Thyroid gland (tissue), 4 donors: ENCODE measurements at places on chromosomes 2 and 18. TPM values are rescaled to one million over a fixed set of nuclear protein-coding genes. Genes with fewer than 3 reads are reported as not detected.

LCT gene
- not detected for total RNA-seq

RGPD3 gene
- total RNA-seq, result 0.63 TPM

SKOR2 gene
- not detected for total RNA-seq

MYL12A gene
- 343 TPM for total RNA-seq

GCG gene
- total RNA-seq, result not detected

GKN2 gene
- total RNA-seq, result not detected

FOXD4L1 gene
- not detected for total RNA-seq

TOGARAM2 gene
- under 0.01 TPM for total RNA-seq

DSG4 gene
- not detected for total RNA-seq

ACTR1B gene
- total RNA-seq, result 87.7 TPM

LHCGR gene
- 0.59 TPM for total RNA-seq

MYO7B gene
- not detected for total RNA-seq

GALM gene
- total RNA-seq, result 29.6 TPM

DNA sequence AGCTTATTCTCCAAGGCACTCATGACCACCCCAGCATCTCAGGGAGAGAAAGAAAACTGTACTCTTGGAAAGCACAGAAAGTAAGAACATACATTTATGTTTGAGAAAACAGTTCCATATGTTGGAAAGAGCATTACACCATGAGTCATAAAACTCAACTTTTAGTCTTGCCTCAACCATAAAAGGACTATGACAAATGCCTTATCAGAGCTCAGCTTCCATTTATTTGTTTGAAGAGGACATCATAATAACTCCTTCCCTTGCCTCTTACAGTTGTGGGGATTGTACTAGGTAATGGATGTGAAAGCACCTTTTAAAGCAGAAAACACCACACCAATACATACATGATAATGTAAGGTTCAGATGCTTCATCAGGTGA lies 370.8 kb downstream of the LNPK start:
- no peaks in the 10 kb centered on the region for H3K27me3 ChIP-seq
- H3K4me3 ChIP-seq, result no peak overlapping the region
- H3K27ac ChIP-seq, result no peak overlapping the region
- H3K36me3 ChIP-seq, result no peaks in the 10 kb centered on the region
- H3K4me1 ChIP-seq, result peaks cover 4% of the 10 kb centered on the region

DNA sequence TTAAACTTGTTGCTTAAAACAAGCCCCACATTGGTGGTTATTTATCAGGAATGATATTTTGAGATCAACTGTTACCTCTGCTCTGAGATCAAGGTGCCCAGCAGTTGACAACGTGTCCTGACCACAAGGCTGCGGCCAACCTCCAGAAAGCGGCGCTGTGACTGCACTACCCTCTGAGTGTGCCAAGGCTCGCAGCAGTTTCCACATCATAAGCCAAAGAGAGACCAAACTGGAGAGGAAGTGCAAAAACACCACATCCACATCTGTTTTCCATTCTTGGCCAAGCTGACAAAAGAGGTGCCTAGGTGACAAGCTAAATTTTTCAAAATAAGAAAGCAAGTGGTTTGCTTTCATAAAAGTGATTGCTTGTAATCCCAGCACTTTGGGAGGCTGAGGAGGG lies 410.8 kb upstream of the POU3F3 start:
- no peak overlapping the region for H3K4me3 ChIP-seq
- no peaks in the 10 kb centered on the region for H3K4me1 ChIP-seq
- no peaks in the 10 kb centered on the region for H3K27me3 ChIP-seq
- H3K36me3 ChIP-seq, result no peaks in the 10 kb centered on the region
- H3K27ac ChIP-seq, result no peak overlapping the region

GRCh38 chr2:125652280-125652679 lies 1003.7 kb upstream of the GYPC start:
- DNase-seq, result no peak
- no peaks in the 10 kb centered on the region for H3K27me3 ChIP-seq
- no peaks in the 10 kb centered on the region for H3K36me3 ChIP-seq
- H3K4me3 ChIP-seq, result no peak overlapping the region
- no peak overlapping the region for H3K27ac ChIP-seq

DNA sequence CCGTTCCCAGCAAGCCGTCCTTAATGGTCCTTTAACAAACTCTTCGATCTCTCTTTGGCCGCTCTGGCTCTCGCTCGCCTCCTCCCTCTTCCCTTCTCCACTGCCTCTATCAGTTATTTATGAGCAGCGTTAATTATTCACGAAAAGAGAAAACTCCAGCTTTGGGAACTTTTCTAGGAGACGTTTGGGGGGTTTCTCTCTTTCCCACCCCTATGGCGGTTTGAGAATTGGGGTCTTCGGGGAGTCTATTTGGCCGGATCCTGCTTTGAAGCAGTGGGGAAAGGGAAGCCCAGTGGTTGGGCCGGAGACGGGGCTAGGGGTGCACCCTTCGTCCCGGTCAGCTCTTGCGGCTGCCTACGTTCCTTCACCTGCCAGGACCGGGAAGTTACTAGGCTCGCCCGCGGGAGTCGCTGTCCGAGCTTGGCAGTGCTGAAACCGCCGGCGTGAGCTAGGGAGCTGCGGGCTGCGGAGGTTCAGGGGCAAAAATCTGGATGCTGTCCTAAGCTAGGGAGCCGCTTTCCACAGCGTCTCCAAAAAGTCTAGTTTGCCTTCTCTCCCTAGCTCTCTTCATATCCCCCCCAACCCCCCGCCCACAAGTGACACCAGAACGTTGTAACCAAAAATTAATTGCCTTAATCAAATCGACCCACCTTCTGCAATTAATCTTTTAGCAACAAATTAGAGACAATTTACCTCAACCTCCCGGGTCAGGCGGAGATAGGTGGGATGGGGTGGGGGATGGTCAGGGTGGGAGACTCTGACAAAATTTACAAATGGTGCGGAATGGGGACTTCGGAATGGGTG lies 8.9 kb upstream of the SKOR2 start:
- H3K36me3 ChIP-seq, result no peaks in the 10 kb centered on the region
- peak; percentile 45 for DNase-seq
- H3K27ac ChIP-seq, result no peak overlapping the region
- H3K4me1 ChIP-seq, result peaks cover 15% of the 10 kb centered on the region
- peaks cover 48% of the 10 kb centered on the region for H3K27me3 ChIP-seq

GRCh38 chr2:181420259-181421130 lies 36.7 kb upstream of the ITGA4 start:
- H3K4me3 ChIP-seq, result no peak overlapping the region
- H3K36me3 ChIP-seq, result no peaks in the 10 kb centered on the region
- no peaks in the 10 kb centered on the region for H3K27me3 ChIP-seq
- no peak overlapping the region for H3K27ac ChIP-seq

DNA sequence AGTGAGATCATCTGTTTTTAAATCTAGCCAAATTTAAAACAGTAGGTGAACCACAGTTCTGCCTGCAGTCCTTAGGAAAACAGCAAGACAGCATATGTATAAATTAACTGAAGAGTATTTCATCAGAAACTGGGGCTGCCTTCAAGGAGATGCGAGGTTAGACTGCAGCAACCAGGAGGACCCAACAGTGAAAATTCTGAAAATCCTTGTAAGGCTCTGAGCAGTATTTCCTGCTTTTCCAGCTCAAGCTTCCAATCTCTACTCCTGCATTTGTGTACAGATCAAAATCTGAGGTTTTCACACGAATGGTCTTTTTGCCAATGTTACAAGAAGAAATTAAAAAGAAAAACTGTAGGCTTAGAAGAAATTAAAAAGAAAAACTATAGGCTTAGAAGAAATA lies 43.7 kb downstream of the CERKL start:
- no peaks in the 10 kb centered on the region for H3K36me3 ChIP-seq
- H3K4me3 ChIP-seq, result no peak overlapping the region
- DNase-seq, result no peak

DNA sequence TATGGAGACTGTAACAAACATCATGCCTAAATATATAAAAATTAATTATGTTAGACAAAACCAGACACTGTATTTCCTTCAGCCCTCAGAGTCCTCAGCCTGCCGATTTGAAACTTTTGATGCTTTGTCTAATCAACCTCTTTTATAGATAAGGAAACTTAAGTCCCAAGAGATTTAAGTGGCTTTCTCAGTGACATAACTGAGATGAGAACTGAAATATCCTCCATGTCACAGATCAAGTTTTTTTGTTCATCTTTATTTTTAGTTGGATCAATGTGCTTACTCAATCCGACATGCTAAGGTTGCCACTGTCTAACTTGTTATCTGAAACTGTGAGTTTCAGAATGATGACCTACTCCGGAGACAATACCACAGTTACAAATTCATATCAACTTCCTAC lies 72.3 kb downstream of the BARD1 start:
- DNase-seq, result no peak
- no peak overlapping the region for H3K4me3 ChIP-seq
- no peak overlapping the region for H3K27ac ChIP-seq
- no peaks in the 10 kb centered on the region for H3K27me3 ChIP-seq
- H3K36me3 ChIP-seq, result peaks cover 4% of the 10 kb centered on the region

GRCh38 chr2:85887566-85888019 lies 1.2 kb downstream of the ST3GAL5 start:
- H3K27me3 ChIP-seq, result no peaks in the 10 kb centered on the region
- DNase-seq, result peak; percentile 75
- peak overlapping the region; percentile 88 for H3K27ac ChIP-seq
- H3K36me3 ChIP-seq, result no peaks in the 10 kb centered on the region
- H3K4me1 ChIP-seq, result peaks cover 69% of the 10 kb centered on the region
- peak overlapping the region; percentile 51 for H3K4me3 ChIP-seq

DNA sequence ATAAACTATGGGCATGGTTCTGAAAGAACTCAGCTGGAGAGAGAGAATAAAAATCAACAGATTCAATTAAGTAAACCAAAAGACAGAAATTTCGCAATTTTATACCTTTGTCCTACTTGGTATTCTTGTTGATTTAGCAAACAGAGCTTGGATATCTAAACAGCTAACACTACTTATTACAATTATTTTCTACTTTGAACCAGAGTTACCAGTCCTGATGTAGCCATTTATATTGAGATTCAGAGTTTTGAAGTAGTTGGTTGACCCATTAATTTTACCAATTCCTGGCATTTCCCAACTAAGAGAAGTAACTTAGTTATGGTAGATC lies 48.9 kb downstream of the ASXL2 start:
- no peak overlapping the region for H3K4me3 ChIP-seq
- H3K4me1 ChIP-seq, result peaks cover 10% of the 10 kb centered on the region
- peak overlapping the region; percentile 73 for H3K27ac ChIP-seq

DNA sequence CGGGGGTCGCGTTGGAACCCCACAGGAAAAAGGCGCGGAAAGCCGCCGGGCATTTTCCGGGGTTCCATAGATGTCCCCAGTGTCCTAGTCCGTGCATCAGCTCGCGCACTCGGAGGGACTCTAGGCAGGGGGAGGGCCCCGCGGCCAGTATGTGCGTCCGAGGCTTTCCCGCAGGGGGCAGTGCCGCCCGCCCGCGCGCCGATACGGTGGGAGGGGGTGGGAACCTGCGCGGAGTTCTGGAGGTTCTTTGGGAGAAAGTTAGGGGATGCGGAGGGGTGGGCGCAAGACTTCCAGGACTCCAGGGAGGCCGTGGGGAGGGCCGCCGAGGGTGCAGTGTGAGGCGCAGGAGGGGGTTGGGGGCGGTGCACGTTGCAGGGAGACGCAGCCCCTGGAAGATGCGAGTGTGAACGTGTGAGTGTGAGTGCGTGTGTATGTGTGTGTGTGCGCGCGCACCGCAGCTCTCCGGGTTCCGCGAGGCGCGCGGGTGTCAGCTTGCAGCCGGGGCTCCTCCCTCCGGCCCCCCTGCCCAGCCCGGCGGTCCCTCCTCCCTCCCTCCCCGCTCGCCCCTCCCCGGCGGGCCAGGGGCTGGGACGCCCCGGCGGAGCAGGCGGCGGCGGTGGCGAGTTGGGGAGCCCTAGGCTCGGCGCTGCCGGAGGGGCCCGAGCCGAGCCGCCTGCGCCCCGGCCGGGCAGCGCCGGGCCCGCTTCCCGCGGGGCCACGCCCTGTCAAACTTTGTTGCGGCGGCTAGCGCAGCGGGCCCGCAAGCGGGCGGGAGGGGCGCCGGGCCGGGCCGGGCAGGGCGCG lies at the start of gene TCF7L1:
TSS of gene TCF7L1 (plus strand) at position 559 of the 804 bp plus-strand sequence. CDS start 293 bp downstream, outside the sequence.
- peak within 1 kb of the TSS; percentile 88 for H3K4me3 ChIP-seq
- DNase-seq, result peak; percentile 92
- no peaks in the 10 kb centered on the region for H3K36me3 ChIP-seq
- peaks cover 39% of the 10 kb centered on the region for H3K4me1 ChIP-seq
- H3K27me3 ChIP-seq, result no peaks in the 10 kb centered on the region
- H3K27ac ChIP-seq, result peak within 1 kb of the TSS; percentile 80

DNA sequence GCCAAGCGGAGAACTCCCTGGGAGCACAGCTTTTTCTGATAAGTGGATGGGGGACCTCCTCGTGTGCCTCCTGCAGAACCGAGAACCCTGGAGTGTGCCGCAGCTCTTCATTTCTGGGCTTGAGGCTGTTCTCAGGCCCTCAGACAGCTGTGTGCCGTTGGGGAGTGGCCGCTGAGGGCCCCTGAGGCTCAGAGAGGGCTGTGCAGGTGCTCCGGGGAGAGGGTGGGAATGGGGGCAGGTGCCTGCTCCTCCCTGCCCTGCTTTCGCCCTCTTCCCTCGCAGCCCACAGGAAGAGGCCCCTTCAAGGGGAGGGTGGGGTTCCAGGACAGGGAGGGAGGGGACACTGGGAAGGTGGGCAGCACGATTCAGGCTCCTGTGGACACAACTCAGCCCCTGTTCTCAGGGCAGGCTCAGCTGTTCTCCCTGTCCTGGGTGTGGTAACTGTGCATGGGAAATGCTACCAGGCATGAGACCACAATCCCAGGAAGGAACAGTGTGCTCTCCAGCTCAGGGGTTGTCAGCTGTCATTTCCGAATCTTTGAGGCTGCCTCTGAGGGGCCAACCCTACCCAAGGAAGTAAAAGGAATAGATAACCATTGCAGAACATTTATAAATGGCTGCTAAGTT lies 11.3 kb downstream of the LCT start:
- H3K27me3 ChIP-seq, result no peaks in the 10 kb centered on the region
- no peak overlapping the region for H3K27ac ChIP-seq
- no peak overlapping the region for H3K4me3 ChIP-seq
- H3K4me1 ChIP-seq, result no peaks in the 10 kb centered on the region

- H3K4me1 ChIP-seq, result no peaks in the 10 kb centered on the region
- H3K27ac ChIP-seq, result no peak overlapping the region
- H3K36me3 ChIP-seq, result no peaks in the 10 kb centered on the region
- H3K4me3 ChIP-seq, result no peak overlapping the region
Measured at GRCh38 chr18:10417664-10418063, 36.8 kb upstream of the APCDD1 start.

GRCh38 chr18:3468833-3469232 lies 18.9 kb downstream of the TGIF1 start:
- no peaks in the 10 kb centered on the region for H3K36me3 ChIP-seq
- no peaks in the 10 kb centered on the region for H3K27me3 ChIP-seq
- no peak overlapping the region for H3K4me3 ChIP-seq
- peaks cover 3% of the 10 kb centered on the region for H3K4me1 ChIP-seq
- no peak for DNase-seq

GRCh38 chr2:151657667-151658076 lies 76.6 kb downstream of the NEB start:
- no peak overlapping the region for H3K27ac ChIP-seq
- no peak overlapping the region for H3K4me3 ChIP-seq
- H3K27me3 ChIP-seq, result no peaks in the 10 kb centered on the region
- H3K4me1 ChIP-seq, result no peaks in the 10 kb centered on the region
- DNase-seq, result no peak
- H3K36me3 ChIP-seq, result no peaks in the 10 kb centered on the region

- no peak for DNase-seq
- no peaks in the 10 kb centered on the region for H3K27me3 ChIP-seq
- H3K4me3 ChIP-seq, result no peak overlapping the region
- H3K27ac ChIP-seq, result no peak overlapping the region
- no peaks in the 10 kb centered on the region for H3K36me3 ChIP-seq
Measured at GRCh38 chr2:47890711-47891368, 15.5 kb downstream of the FBXO11 start.
